A549 treated with dexamethasone at 1 μM for 4 hours (cell line): ENCODE measurements at places on chromosomes 2 and 18. TPM values are rescaled to one million over a fixed set of nuclear protein-coding genes. Genes with fewer than 3 reads are reported as not detected.

Gene SPP2
- total RNA-seq: not detected in 5 replicates

Gene RTP5
- not detected in 5 replicates for total RNA-seq

Gene TTR
- 0.11 to 0.13 TPM in 2 of 5 replicates, not detected in the others for total RNA-seq

Gene RAB6C
- not detected in 5 replicates for total RNA-seq

Gene CAVIN2
- 52.2 to 76.9 TPM (median 69.5 TPM) in 5 replicates for total RNA-seq

Gene ZNF396
- total RNA-seq: 0.58 to 0.75 TPM (median 0.64 TPM) in 5 replicates

Gene GALNT5
- total RNA-seq: 2.0 to 2.4 TPM (median 2.1 TPM) in 5 replicates

Gene ELOA2
- not detected in 5 replicates for total RNA-seq
